ENCODE measurements at places on chromosomes 7 and 10. TPM values are rescaled to one million over a fixed set of nuclear protein-coding genes. Genes with fewer than 3 reads are reported as not detected.

The NRP1 gene
- 27.7 TPM for total RNA-seq

GRCh38 chr10:86387178-86387794, 20.7 kb upstream of the GRID1 start:
- H3K27me3 ChIP-seq, result no peaks in the 10 kb centered on the region
- H3K4me1 ChIP-seq, result peaks cover 10% of the 10 kb centered on the region
- no peaks in the 10 kb centered on the region for H3K36me3 ChIP-seq
- H3K27ac ChIP-seq, result no peak overlapping the region

The LIPK gene
- total RNA-seq, result 2.4 TPM

- no peaks in the 10 kb centered on the region for H3K36me3 ChIP-seq
- H3K4me1 ChIP-seq, result no peaks in the 10 kb centered on the region
- H3K27me3 ChIP-seq, result no peaks in the 10 kb centered on the region
- DNase-seq, result no peak
- no peak overlapping the region for H3K27ac ChIP-seq
- H3K4me3 ChIP-seq, result no peak overlapping the region
These were observed 186.5 kb upstream of the ADO start for GRCh38 chr10:62618054-62618453.

The CCDC146 gene
- 25.0 TPM for total RNA-seq

- H3K4me1 ChIP-seq, result no peaks in the 10 kb centered on the region
- H3K27me3 ChIP-seq, result no peaks in the 10 kb centered on the region
- no peak for DNase-seq
- H3K36me3 ChIP-seq, result no peaks in the 10 kb centered on the region
- no peak overlapping the region for H3K27ac ChIP-seq
These were observed 179.4 kb downstream of the CPEB3 start for GRCh38 chr10:92111336-92111939.
